Cortex of kidney (tissue), 1 donor: ENCODE measurements at places on chromosomes 3 and 15.

DNA sequence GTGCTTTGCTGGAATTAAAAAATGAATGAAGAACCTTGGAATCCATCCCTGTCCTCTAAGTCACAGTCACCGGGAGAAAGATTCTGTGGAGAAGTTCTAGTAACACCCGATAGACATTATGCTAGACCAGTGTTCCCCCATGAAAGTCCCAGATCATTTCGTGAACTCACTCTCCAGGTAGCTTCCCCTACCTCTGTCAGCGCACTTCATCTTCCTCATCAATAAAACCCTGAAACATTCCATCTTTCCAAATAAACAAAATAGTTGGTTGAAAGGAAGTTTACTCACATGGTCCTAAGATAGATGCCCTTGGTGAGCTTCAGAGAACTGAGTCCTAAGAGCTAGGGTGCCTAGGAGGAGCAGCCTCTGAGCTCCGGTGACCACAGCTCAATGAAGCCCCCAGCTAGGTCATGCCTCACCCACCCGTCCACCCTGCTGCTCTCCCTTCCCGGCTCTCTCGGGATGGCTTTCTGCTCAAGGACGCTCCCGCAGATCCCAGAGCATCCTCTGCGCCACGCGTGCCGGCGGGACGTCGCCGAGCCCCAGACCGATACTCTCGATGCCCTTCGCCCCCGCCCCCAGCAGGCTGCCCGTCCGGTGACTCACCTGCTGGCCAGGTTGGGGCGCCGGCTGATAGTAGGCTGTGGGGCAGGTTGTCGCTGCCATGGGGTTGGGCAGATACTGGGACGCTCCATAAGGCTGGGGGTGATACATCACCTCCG lies 776 bp downstream of the VGLL3 start:
- no peak for DNase-seq

- DNase-seq = no peak
These were observed 51.7 kb downstream of the SEMA5B start for GRCh38 chr3:122975924-122976293.

GRCh38 chr15:74400313-74400860 lies 32.9 kb upstream of the CYP11A1 start:
- no peak for DNase-seq

GRCh38 chr3:197761784-197762183 lies 12.1 kb downstream of the FYTTD1 start:
- DNase-seq = no peak

GRCh38 chr3:188761964-188762363 lies 409.8 kb upstream of the TPRG1 start:
- DNase-seq = no peak

GRCh38 chr3:141877911-141878310 lies 1.5 kb downstream of the ATP1B3 start:
- DNase-seq = no peak

- no peak for DNase-seq
These were observed 19.8 kb upstream of the GYG1 start for GRCh38 chr3:148971401-148972163.

GRCh38 chr3:13727890-13728289 lies 152.0 kb downstream of the WNT7A start:
- no peak for DNase-seq

GRCh38 chr15:78034495-78035191 lies 42.9 kb downstream of the TBC1D2B start:
- no peak for DNase-seq

DNA sequence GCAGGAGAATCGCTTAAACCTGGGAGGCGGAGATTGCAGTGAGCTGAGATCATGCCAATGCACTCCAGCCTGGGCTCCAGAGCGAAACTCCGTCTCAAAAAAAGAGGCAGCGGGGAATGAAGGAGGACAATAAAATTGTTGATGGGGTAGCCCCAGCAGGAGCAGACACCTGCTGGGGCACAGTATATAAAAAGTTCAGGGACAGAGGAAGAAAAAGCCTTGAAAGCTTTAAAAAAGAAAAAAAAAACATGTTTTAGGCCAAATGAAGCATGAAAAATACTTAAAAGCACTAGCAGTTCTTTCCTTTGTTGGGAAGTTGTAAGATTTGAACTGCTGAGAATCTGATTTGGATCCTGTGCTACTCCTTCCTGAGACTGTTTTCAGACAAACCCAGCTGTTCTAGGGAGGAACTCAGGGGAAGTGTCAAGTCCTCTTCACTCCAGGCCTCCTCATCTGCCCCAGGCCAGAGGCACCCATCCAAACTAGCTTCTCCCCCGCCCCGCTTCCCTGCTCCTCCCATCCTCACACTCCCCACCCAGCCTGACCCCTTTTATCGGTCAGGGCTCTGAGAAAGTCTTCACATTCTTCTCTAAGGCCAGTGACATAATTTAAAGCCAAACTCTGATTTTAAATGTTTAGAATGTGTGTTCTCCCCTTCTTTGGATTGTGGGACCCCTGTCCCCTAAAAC lies 4.9 kb downstream of the IL17RD start:
- no peak for DNase-seq

GRCh38 chr15:92643849-92644815 lies 11.4 kb downstream of the FAM174B start:
- no peak for DNase-seq

DNA sequence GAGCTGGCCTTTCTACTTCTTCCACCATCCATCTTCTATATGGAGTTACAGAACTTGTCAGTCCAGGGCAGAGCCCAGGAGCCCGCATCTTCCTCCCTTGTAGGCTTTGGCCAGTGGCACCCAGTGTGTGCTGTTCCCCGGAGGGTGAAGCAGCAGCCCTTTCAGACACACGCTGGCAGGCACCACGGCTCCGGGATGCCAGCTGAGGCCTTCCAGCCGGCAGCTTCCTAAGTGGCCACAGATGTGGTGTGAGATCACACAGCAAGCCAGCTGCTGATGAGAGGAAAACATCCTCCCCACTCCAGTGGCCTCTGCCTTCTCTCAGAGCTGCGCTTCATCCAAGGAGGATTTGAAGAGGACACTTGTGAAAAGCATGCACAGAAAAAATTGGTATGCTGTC lies 24.1 kb downstream of the CRABP1 start:
- DNase-seq = no peak

DNA sequence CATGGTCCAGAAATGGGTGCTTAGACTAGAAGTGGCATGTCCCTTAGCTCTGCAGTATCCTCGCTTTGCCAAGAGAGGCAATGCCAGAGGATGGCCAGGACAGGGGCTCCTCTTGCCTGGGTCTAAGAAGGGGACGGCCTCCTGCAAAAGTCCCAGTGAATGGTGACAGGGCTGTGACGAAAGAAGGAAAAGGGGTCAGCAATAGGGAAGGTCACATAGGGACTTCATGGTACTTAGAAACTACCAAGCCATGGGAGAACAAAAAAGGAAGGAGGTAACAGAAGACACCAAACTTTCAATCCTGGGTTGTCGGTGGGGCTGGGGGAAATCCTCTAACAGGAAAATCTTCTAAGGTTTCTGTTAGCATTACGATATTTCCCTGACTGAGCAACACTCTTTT lies 36.2 kb upstream of the ATOSA start:
- DNase-seq = no peak

GRCh38 chr3:195771646-195772300 lies 40.0 kb downstream of the MUC4 start:
- no peak for DNase-seq

DNA sequence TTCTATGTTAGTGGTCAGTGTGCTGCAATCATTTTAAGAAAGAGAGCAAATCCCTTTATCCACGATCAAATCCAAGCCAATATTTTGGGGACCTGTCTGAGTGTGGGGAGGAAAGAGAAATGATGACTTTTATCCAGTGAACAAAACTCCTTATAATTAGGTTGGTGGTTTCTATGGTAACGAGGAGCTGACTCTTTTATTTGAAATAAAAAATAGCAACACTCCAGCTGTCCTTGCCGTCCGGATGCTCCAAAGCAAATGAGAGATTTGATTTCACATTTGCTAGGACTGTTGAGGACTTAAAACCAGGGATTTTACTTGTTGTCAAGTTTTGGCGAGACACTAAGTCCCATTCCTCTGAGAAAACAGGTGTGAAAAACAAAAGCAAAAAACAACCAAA lies 154.0 kb upstream of the PRICKLE2 start:
- DNase-seq = no peak

GRCh38 chr15:35810007-35810406 lies 264.0 kb upstream of the DPH6 start:
- DNase-seq = no peak

- no peak for DNase-seq
These were observed 103.3 kb upstream of the PRTG start for GRCh38 chr15:55846116-55846707.

- no peak for DNase-seq
These were observed 74.2 kb downstream of the CRTC3 start for GRCh38 chr15:90603893-90604292.

GRCh38 chr15:72851586-72851985 lies 68.0 kb upstream of the ADPGK start:
- no peak for DNase-seq

- DNase-seq = no peak
These were observed 3.8 kb upstream of the H1-8 start for GRCh38 chr3:129539206-129539605.

- DNase-seq = no peak
These were observed 54.0 kb upstream of the DLG1 start for GRCh38 chr3:197352382-197352781.

- DNase-seq = no peak
These were observed 19.5 kb upstream of the NANOGP8 start for GRCh38 chr15:35104526-35105147.

DNA sequence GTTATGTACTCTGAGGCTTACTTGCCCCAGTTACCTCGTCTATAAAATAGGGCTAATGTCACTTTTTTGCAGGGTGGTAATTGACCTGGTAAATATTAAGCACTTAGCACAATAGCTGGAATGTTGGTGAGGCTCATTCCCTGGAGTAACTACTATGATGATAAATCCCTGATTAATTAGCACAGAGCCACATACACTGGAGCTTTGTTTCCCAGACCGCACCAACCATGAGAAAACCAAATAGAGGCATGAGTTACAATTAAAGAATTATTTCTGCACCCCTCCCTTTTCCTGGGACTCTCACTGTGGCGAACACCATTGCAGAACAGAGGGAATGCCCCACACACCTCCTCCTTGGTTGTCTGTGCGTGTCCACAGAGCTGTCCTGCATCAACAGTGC lies 76.6 kb upstream of the CPOX start:
- no peak for DNase-seq

GRCh38 chr15:64738226-64739095 lies 36.9 kb downstream of the RBPMS2 start:
- no peak for DNase-seq

GRCh38 chr3:66463054-66463631 lies 37.7 kb downstream of the LRIG1 start:
- no peak for DNase-seq

- DNase-seq = no peak
These were observed 40.6 kb downstream of the ISL2 start for GRCh38 chr15:76377217-76377616.

- DNase-seq = no peak
These were observed 322.2 kb upstream of the SATB1 start for GRCh38 chr3:18747383-18747782.

GRCh38 chr15:78727561-78727960 lies 83.7 kb downstream of the ADAMTS7 start:
- DNase-seq = no peak

- DNase-seq = no peak
These were observed 41.2 kb upstream of the IGSF10 start for GRCh38 chr3:151501923-151502632.

DNA sequence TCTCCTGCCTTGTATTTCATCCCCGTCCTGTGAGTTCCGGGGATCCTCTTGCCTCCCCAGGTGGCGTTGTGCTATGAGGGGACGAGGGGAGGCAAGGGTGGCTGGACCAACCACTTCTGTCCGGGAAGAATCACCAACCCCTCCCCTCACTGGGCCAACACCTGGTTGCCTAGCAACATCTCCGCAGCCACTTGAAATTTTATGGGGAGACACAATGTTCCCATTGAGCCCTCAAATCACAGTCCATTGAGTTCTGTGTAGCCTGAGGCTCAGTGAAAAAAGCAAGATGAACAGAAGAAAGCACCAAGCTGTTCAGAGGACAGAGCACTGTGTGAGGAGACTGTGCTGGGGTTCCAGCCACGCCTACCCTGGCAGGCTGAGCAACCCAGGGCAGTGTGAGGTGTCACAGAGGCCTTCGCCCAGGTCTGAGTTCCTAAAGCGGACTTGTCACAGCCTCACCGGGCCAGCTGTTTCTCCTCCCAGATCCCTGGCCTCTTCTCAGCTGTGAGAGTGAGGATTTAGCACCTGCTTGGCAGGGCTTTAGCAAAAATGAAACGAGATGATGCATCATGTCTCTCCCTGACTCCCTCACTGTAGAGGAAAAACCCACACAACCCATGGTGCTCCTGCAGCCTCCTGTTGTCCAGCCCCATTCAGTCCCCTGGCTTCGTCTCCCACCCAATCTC lies 76.8 kb downstream of the ATP2B2 start:
- no peak for DNase-seq

DNA sequence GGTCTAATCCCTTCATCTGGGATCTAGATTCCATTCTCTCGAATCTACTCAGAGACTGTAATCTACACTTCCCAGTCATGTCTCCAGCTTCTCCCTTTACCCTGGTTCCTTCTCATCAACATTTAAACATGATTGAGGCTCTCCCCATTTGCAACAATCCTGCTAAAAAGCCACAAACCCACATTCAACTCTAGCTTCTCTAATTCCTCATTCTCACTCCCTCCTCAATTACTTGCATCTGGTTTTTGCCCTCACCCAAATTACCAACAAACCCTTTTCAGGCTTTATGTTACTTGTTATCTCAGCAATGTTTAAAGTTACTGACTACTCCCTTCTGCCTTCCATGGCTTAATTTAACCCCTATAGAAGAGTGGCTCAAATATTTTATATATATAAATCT lies 11.5 kb downstream of the ETFA start:
- DNase-seq = no peak
